Central memory CD8-positive, alpha-beta T cell (primary cell): ENCODE measurements at places on chromosomes 6 and 20.

- DNase-seq, result no peak
These were observed 50.2 kb upstream of the NOP56 start for GRCh38 chr20:2602046-2602735.

DNA sequence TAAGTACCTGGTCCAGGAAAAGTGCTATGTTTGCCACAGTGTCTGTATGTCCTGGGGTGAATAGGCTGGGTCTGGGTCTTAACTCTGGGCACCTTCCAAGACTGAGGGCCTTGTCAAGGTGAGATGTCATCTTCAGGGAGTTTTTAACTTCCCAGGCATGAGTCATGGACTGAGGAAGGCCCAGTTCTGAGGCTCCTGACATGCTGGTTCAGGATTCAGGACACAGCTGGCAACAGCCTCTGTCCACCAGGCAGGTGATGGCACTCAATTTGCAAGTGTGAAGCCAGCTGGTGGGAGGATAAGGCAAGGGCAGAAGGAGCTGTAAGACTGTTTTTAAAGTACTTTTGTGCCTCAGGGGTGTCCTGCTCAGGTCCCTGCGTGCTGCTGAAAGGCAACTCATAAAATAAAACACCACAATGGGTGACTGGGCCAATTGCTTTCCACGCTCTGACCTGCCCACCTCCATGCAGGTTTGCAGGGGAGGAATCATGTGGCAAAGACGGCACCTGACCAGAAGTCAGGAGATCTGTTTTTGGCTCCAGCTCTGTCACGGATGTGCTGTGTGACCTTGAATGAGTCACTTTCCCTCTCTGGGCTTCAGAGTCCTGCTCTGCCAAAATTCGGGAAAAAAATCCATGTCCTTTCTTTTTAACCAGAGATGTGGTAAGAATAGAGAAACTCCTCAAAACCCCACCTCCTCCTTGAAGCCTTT lies 4.9 kb upstream of the PACSIN1 start:
- no peak for DNase-seq

DNA sequence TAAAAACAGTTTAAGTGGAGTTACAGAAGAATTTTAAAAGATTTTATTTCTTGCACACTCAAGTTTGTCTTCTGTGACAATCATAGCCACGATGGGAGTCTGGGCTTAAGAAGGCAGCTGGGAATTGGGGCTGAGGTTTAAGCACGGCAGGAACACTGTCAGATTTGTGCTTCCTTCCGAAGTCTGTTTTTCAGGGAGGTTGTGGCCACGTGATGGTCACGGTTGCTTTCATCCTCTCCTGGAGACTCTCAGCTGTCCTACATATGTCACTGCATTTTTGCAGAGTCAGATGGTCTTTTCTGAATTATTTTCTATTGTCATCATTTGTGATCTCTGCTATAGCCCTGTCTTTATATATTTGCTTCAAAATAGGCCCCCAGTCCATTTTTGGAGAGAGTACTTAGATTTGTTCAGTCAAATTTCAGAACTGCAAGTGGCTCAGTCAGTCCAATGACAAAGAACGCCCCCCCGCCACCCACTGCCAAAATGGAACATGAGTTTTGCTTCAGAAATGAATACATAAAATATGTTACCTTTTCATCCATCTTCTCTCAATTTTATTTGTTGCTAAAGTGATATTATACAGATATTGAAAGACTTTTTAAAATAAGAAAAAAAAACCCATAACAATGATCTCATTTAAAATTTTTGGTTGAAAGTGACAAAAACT lies 111.8 kb upstream of the ZFP64 start:
- no peak for DNase-seq

- DNase-seq, result peak; percentile 21
These were observed 47.9 kb upstream of the CCDC167 start for GRCh38 chr6:37547564-37548061.

- no peak for DNase-seq
These were observed 12.5 kb downstream of the PRDM1 start for GRCh38 chr6:106098383-106099234.

DNA sequence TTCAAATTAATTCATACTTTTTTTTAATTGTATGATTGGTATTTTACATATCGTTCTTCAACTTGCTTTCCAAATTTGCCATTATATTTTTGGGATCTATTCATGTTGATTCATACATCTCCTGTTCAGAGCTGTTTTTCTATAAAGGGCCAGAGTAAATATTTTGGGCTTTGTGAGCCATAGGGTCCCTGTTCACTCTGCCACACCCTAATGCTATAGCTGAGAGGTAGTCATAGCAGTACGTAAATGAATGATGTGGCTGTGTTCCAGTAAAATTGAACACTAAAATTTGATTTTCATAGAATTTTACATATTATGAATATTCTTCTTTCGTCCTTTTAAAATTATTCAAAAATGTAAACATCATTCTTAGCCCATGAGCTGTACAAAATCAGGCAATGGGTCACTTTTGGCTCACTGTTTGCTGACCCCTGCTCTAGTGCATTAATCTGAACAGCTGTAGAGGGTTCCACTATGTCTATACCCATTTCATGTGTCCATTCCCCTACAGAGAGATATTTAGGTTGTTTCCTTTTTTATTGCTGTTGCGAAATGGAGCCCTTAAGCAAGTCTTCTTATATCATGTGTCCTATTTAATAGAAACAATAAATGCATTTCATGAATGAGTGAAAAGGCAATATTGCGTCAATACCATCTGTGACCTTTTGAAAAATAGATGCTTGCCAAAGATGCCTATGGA lies 136.4 kb upstream of the SALL4 start:
- DNase-seq, result no peak

DNA sequence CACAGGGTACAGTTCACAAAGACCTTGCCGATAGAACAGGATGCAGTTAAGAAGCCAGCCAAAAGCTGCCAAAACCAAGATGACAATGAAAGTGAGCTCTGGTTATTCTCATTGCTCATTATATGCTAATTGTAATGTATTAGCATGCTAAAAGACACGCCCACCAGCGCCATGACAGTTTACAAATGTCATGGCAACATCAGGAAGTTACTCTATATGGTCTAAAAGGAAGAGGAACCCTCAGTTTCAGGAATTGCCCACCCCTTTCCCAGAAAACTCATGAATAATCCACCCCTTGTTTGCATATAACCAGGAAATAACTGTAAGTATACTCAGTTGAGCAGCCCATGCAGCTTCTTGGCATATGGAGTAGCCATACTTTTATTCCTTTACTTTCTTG lies 748.7 kb downstream of the QKI start:
- no peak for DNase-seq
